ENCODE measurements at places on chromosomes 12 and 14.

DNA sequence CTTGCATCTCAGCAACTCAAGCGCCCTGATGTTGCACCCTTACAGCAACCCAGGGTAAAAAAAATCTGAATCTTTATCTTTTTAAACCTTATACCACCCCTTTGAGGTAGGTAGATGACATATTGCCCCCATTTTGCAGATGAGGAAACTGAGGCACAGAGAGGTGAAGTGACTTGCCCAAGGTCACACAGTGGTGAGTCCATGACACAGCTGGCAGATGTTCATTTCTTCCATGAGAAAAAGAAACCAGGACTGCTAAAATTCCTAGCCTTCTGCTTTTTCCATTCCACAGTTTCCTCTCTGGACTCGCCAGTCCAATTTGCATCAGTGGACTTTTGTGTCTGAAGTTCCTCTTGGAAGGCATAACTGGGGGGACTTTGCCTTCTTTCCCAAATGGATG, 79.3 kb downstream of the IGF1 start:
- DNase-seq: no peak

- DNase-seq: no peak
These were observed 2.6 kb upstream of the CAPRIN2 start for GRCh38 chr12:30757316-30757715.

DNA sequence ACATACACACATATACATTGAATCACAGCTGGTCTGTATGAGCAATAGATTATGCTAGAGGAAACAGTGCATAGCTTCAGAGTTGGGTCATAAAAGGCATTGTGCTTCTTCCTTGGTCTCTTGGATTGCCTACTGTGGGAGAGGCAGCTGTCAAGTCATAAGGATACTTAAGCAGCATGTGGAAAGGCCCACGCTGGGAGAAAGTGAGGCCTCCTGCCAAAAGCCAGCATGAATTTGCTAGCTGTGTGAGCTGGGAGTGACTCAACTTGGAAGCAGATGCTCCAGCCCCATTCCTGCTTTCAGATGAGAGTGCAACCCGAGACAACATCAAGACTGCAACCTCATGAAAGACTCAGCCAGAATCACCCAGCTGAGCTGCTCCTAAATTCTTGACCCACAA, 311.9 kb upstream of the TBX3 start:
- DNase-seq: no peak

GRCh38 chr14:61280526-61281185, 482 bp downstream of the TMEM30B start:
- no peak for DNase-seq

- no peak for DNase-seq
These were observed 51.1 kb downstream of the RASSF8 start for GRCh38 chr12:26009593-26009992.

GRCh38 chr14:89586258-89587135, 169.5 kb upstream of the FOXN3 start:
- no peak for DNase-seq

GRCh38 chr14:45034730-45035129, 49.2 kb upstream of the PRPF39 start:
- DNase-seq: no peak

DNA sequence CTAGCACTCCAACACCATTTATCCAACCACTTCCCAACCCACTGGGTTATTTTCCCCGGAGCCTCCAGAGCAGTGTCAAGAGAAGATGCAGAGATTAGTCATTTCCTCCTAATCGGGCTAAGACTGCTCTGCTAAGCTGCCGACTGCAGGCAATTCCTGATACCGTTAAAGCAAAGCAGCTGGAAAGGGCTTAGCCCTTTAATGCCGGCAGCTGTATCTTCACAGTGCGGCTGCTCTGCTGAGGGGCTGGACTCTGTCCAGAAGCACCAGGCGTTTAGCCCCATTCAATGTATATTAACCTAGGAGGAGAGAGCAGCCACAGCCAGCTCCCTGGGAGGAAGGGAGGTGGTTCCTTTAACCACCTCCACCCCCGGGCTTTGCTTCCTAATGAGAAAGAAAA, 11.1 kb downstream of the AQP6 start:
- peak; percentile 92 for DNase-seq

- no peak for DNase-seq
These were observed 1.4 kb downstream of the AKT1 start for GRCh38 chr14:104794099-104794498.

DNA sequence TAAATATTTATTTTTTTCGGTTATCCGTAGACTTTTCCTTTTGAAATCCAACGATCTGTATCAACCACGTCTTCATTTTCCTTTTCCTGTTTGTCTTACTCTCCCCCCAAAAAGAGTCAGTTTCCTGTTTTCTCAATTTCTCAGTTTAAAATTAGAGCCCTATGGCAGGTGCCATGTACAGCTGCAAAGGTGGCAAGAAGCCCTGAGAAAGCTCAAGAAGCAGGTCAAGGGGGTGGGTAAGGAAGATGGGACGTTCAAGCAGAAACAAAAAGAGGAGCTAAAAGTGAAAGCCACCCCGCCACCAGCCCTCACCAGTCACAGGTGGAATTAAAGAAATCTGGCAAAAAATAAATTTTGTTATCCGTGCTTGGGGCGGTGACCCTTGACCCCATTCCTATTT, 26.7 kb downstream of the SLC35E3 start:
- no peak for DNase-seq

GRCh38 chr12:101947316-101947715, 69.9 kb downstream of the DRAM1 start:
- no peak for DNase-seq

DNA sequence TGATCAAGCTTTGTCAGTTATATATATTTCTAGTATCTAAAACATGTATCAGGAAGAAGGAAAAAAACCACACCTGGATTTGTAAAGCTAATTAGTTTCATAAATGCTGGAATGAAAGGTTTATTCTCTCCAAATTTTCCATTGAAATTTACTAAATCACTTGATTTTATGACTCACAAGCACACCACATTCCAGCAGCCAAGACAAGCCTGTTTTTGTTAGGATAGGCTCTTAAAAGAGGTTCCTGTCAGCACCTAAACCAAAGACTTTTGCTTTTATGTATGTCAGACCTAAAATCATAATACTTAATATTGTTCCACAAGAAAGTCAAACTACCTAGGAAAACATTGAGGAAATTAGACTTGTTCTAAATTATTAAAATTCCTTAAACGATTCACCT, 85.3 kb upstream of the PAWR start:
- peak; percentile 51 for DNase-seq

GRCh38 chr12:10634427-10634826, 21.0 kb upstream of the MAGOHB start:
- no peak for DNase-seq

DNA sequence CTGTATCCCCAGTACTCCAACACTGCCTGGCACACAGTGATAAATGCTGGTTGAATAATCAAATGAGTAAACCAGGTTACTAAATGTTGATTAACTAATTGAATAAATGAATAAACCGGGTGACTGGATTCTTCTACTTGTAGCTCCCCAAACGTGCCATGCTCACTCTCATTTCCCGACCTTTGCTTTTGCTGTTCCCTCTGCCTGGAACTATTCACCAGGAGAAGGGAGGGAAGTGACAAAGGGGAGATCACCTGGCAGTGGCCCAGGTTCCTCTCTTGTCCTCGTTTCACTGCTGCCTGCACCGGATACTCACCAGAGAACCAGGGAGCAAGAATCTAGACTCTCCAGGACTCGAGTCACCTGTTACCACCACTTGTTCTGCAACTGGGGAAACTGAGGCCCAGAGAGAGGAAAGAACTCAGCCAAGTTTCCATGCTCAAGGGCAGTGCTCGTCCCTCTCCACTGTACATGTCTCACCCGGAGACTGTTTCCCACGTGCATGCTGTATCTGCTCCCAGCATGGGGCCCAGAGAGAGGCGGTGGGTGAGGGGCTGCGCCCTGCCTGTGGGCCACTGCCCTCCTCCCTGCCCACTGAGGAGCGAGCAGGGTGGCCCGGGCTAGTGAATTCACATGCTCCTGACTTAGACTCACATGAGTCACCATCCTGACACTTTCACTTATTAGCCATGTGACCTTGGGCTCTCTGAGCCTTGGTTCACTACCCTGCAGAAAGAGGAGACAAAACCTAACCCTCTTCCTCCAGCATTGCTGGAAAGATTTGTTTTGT, 17.7 kb upstream of the POP5 start:
- DNase-seq: no peak

GRCh38 chr12:116455540-116456329, 103.4 kb upstream of the MAP1LC3B2 start:
- DNase-seq: peak; percentile 58

DNA sequence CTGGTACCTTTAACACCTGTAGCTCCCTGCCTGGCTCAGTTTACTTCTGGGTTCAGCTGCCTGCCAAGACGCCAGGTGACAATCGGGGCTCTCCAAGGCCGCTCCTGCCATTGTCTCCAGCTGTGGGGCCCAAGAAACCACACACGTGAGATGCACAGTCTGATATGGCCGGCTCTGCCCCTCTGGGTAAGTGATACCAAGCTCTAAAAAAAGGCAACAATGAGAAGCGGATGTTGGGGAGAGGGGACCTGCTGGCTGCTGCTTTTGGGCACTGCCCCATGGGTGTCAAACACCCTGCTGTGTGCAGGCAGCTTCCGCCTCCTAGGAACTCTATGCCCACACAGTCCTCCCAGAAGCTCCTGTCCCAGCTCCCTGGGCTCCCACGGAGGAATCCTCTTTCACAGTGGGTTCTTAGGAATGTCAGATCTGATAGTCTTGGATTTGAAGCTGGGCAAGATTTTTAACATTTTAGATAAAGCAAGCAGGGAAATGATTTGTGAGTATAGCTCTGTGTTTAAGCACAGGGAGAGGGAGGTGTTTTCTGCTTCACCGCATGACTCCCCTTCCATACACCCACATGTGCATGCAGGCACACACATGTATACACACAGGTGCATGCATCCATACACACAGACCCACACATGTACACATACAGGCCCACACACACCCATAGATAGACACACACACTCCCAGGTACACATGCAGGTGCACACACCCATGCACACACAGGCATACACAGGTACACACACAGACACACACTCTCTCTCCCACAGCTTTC, 1135.8 kb downstream of the BCL11B start:
- no peak for DNase-seq

GRCh38 chr14:41498959-41499358, 107.7 kb upstream of the LRFN5 start:
- peak; percentile 89 for DNase-seq

GRCh38 chr12:18439541-18439940, 178.2 kb downstream of the PIK3C2G start:
- DNase-seq: peak; percentile 17

DNA sequence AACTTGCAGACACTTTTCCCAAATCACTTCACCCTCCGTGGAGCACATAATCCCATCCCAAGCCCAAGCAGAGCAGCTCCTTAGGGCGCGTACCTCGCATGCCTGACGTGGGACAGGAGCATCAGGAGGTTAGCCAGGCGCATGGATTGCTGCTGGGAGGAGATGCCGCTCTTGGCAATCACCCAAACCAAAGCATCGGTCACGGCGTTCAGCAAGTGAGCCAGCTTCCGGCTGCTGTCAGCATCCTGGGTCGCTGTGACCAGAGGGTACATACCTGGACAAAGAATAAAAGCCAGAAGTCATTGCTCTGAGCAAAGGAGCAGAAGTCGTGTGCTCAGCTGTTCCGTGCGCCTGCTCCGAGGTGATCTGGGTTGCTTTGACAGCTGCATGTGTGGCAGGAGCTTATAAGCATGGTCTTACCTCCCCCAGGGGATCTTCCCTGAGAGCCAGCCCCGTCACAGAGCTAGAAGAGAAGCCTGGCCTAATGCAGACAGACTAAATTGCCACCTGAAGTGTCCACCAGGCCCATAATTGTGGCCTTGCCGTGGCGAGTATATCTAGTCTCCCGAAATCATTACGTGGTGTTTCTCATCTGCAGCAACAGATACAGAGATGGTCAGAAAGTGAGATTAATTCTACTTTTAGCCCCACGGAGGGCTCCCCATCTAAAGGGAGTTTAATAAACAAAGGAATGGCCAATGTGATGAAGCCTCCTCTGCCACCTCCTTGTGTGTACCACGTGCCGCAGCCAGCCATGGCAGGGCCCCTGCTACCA, 59.1 kb downstream of the ESR2 start:
- DNase-seq: no peak

DNA sequence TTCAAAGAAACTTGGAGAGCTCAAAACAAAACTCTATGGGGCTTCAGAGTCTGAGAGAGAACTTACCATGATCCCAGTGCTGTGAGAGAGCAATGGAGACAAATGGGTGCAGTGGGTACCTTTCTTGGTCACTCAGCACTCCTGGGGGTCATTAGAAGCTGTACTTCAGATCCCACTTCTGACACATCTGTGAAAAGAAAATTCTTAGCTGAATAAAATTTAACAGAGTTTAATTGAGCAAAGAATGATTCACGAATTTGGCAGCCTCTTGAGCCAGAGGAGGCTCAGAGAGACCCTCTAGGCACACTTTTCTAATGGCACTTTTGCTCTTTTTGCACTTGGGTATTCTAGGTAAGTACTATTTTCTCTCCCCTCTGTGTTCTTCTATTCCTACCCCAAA, 96.8 kb upstream of the SYT10 start:
- no peak for DNase-seq

- no peak for DNase-seq
These were observed 476.9 kb downstream of the SLC6A15 start for GRCh38 chr12:84435682-84436081.

DNA sequence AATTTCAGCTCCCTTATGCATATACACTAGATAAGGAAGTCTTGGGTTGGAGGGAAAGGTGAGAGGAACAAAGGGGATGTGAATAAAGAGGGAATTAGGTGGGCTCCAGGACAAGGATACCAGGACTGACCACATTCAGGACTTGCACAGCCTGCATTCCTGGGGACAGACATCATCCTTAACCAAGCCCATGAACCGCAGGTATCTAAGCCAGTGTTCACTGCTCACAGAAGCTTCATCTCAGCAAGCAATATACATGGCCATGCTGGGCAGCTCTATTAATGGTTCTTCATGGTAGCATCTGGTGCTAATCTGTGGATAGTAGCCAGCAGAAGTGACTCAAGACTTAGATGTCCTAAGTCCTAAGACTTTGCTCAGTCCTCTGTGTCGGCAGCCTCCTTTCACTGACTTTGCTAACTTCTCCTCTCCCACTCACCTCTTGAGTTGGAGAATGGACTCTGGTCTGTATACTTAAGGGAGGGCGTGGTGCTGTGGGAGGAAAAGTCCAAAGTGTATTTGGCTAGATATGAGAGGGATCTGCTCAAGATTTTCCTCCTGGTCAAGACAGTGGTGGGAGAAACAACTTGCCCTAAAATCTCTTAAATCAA, 136.1 kb downstream of the ASCL1 start:
- no peak for DNase-seq

- no peak for DNase-seq
These were observed 57.8 kb downstream of the C14orf132 start for GRCh38 chr14:96096639-96097610.

DNA sequence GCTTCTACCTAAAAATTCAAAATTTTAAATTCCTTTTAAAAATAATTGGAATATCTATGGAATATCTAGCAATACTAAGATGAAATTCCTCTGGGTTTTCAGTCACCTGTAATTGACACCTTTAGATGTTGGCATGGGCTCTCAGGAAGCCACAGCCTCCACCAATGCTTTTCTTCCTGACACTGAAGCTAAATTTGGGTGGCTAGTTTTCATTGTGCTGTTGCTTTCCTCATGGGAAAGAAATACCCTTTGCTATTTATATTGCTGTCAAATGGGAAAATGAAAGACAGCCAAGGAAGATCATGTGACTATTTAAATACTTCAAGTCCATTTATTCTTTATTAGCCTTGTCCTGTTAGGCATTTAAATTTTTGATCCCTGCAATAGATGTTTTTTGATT, 313.0 kb downstream of the NAV3 start:
- DNase-seq: no peak

GRCh38 chr14:102831163-102831804, 54.0 kb downstream of the TRAF3 start:
- no peak for DNase-seq

All from NCI-H226 (cell line).